ENCODE measurements at places on chromosomes 4 and X. TPM values are rescaled to one million over a fixed set of nuclear protein-coding genes. Genes with fewer than 3 reads are reported as not detected.
A peak's percentile ranks its signal among the peaks of the same experiment; 100 is the strongest.

DNA sequence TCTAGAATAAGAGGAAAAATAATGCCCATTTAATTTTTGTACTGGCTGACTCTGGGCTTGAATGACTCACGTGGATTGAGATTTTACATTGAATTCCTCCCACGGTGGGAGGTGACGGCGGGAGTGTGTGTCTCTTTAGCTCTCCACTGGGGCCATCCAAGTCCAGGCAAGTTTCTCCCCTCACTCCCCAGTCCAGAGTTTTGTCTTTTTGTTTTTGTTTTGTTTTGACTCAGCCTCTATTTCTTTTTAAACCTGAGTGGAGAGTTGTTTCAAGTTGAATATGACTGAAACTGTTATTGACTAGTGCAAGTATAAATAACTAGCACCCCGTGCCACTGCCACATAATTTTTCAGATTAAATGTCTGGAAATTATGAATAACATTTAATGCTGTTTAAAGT lies 13.6 kb downstream of the CHST7 start:
- no peak for DNase-seq

- no peak for DNase-seq
Measured at GRCh38 chr4:130077275-130077674, 981.3 kb downstream of the C4orf33 start.

GRCh38 chr4:37555322-37555721 lies 130.9 kb downstream of the RELL1 start:
- DNase-seq, result no peak

Gene ATP8A1
- total RNA-seq, result 16.6 TPM

DNA sequence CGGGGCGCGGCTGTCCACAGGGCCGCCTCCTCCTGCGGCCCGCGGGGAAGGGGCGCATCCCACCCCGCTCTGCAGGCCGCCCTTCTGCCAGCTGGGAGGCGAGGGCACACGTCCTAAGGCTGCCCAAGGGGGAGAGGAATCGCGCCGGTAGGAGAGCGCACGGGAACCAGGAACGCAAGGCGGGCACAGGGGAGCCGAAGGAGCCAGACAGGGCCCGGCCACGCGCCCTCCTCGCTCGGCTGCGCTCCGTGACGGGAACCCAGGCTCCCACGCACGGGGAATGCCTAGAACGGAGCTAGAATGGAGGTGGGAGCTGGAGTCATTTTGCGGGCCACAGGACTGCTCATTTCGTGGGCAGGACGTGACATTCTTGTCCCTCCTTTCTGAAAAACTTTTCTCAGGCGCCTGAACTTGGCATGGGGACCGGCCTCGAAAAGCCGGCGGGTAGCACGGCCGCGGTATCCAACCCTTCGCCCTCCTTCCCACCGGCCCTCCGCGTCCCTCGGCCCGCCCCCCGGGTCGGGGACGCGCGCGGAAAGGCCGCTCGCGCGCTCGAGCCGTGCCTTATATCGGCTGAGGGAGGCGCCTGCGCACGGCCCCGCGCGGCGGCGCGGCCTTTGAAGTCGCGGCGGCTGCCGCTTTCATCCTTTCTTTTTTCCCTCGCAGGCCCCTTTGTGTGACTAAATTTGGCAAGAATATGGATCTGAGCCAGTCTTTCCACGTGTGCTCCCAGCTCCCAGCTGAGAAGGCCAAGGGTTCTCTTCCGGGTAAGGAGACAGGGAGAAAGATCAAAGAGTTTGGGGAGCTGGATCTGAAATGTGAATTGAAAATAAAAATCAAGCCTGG lies 4.2 kb upstream of the LEF1 start:
- no peak for DNase-seq

DNA sequence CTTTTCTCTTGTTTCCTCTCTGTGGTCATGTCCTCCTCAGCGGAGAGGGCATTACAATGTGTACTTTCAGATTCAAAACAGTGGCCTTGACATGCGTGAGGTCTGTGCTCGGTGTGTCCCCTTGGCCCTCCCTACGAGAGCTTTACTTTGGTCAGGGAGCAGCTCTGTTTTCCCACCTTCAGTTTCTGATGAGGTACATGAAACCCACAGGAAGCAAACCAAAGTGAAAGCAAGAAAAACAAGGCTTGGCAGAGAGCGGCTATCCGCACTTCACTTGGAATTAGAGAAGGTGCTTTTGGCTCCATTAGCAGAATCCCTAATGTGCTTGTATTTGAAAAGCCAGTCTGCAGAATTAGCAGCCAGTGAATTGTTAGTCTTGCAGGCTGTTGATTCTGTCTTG lies 19.5 kb upstream of the BOD1L1 start:
- DNase-seq, result no peak

- DNase-seq, result no peak
Measured at GRCh38 chr4:71526637-71527406, 188.0 kb downstream of the SLC4A4 start.

DNA sequence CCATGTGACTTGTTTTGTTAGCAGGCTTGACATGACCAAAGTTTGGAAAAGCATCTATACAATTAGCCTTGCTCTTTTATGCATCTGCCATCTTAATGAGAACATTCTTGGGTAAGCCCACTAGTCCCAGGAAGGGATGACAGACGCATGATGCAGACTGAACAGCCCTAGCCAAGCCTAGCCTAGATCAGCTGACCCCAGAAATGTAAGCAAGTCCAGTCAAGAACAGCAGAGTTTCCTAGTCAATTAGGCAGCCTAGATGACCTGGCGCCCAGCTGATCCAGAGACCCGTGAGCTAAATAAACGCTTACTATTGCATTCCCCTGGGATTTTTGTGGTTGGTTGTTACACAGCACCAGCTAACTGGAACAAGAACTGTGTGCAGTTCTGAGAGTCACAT lies 457.9 kb downstream of the BCOR start:
- DNase-seq, result no peak

Gene NUDT10
- 11.8 TPM for total RNA-seq

- no peak for DNase-seq
Measured at GRCh38 chr4:48255959-48256342, 13.7 kb downstream of the TEC start.

GRCh38 chr4:26271703-26272102 lies 49.1 kb upstream of the RBPJ start:
- DNase-seq, result no peak

DNA sequence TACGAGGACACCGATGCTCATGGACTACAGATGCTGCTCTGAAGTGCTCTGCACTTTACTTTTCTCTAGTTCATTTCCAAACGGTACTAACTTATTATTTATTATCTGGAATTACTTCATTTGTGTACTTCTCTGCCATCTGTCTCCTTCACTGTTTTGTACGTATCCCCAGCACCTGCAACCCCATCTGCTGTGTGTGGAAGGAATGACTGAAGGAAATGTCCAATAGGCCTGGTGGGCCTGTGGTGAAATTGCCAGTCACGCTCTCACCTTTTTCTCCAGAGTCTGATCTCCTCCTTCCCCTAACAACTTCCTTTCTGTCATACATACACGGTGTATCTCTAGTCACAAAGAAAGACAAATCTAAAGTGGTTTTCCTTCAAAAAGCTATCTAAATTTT lies 12.9 kb downstream of the TMEM154 start:
- no peak for DNase-seq

- no peak for DNase-seq
Measured at GRCh38 chrX:1925053-1925481, 310.2 kb downstream of the ASMT start.

DNA sequence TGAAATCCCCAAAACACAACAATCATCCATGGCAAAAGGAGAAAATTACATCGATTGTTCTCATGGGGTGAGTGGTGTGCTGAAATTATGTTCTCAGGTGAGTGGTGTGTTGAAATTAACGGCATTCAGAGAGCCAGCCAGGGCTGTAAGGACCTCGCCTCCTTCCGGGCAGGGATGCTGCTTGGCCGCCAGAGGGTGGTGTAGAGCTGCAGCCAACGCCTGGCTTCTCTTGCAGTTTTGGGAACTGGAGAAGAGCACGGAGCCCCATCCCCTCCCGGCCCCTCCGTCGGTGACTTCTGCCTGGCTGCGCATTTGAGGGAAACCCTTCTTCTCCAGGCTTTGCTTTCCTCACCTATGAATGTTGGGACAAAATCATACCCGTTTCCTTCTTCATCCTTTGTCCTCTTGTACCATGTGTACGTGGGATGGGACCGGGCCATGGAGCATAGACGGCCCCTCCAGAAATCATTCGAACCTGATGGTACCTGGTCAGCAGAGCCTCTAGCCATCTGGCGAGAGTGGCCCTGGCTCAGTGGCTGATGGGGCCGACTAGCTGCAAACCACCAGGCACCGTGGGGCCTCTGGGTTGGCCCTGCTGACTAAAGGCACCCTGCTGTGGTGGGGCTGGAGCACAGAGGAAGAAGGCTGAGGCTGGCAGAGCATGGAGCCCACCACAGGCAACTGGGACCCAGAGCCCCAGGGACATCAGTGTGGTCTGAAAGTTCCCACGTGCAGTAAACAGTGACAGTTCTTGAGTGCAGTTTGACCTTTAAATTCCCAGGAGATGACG lies 28.4 kb downstream of the TRMT44 start:
- peak; percentile 82 for DNase-seq

GRCh38 chr4:42067264-42067663 lies 76.9 kb downstream of the SLC30A9 start:
- no peak for DNase-seq

Gene SRD5A3
- total RNA-seq, result 2.5 TPM

DNA sequence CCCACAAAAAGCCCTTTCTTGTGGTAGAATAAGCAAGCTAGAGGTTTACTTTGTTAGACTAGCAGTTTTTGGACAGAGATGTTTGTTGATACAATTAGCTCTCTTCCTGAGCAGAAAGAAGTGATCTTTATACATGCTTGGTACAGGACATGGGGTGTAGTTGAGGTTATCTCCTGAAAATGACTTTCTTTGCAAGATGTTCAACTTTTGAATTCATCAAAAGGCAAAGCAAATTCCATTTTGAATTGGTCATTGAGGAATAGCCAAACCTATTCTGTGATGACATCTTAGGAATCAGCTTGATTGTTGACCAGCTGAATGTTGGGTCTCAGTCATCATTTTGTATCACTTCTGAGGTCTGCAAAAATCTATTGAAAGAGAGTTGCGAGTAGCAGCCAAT lies 3.8 kb downstream of the CPE start:
- no peak for DNase-seq

GRCh38 chrX:13377550-13377934 lies 57.7 kb upstream of the ATXN3L start:
- no peak for DNase-seq

Gene FAM184B
- total RNA-seq, result not detected

Gene PABPC1L2A
- not detected for total RNA-seq

Gene RAB41
- not detected for total RNA-seq

GRCh38 chr4:6916587-6917460 lies 7.2 kb downstream of the TBC1D14 start:
- DNase-seq, result peak; percentile 77

DNA sequence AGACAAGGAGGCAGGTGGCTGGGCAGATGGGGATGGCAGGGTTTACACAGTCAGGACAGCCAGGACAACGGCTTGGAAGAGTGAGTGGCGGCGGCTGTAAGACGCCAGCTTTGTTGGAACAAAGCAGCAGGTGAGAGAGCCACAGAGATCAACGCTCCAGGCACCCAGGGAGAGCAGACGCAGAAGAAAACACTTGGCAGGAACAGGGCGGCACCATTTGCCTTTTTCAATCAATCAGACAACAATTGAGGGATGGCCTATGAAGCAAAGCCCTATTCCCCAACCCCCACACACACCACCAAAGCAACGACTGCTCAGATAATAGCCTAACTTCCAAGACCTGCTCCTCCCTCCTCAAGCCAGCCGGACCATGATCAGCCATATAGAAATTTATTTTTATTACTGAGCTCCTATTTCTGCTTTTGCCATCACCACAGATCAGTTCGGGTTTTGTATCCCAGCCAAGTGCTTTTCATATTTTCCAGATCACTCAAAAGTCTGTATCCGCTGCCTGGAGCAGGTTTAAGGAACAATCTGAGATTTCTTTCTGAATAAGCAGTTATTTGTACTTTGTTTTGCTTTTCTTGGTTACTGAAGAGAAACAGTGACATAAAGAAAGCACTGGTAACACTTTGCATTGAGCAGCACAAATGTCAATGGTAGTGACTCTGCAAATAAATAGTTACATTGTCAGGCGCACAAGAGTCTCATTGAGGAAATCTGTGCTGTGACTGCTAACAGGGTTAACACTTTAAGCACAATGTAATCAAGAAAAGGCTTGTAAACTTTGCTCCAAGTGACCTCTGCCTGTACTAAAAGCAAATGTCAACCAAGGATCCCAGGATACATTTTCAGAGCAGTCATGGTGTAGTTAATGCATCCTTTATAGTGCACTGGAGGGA lies 81.8 kb upstream of the RBPJ start:
- DNase-seq, result no peak

Gene EREG
- total RNA-seq, result 2.0 TPM

Gene HAND2
- total RNA-seq, result 176 TPM

DNA sequence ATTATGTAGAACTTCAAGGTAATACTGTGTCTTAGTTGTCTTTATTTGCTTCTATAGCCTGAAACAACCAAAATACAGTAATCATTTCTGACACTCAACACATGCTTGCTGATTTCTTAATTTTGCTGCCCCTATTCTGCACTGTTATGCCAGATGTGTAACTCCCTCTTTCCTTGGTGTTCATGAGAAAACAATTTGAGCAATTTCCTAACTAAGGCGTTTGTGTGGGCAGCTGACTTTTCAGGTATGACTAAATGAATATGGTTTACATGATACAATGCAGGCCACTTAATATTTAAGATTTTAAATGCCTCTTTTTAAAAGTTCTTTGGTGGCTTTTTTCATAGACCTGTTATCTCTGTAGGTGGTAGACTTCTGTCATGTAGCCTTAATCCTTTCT lies 46.1 kb upstream of the CENPE start:
- DNase-seq, result no peak

GRCh38 chr4:76199664-76200211 lies 13.9 kb downstream of the SCARB2 start:
- DNase-seq, result no peak

GRCh38 chrX:3550160-3550751 lies 163.2 kb downstream of the PRKX start:
- no peak for DNase-seq

Gene HTT-AS
- total RNA-seq, result not detected

GRCh38 chrX:25427873-25428555 lies 412.2 kb upstream of the ARX start:
- no peak for DNase-seq

DNA sequence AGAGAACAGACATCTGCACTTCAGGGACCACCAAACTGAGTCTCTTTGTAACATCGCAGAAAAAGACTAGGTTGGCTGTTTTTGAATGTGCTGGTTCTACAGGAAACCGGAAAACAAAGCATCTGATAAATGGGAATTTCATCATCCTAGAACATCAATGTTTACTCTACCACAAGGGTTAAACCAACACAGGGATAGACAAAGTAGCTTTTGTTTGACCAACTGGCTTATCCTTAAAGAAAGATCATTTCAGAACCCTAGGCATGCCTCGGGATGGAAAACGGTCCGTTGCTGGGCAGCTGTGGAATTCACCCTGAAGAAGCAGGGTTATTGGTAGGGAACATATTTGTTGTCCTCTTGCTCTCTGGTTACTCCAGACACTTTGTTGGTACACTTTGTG lies 2355.5 kb upstream of the AGA start:
- no peak for DNase-seq
